ENCODE measurements at places on chromosomes 2 and 18. TPM values are rescaled to one million over a fixed set of nuclear protein-coding genes. Genes with fewer than 3 reads are reported as not detected.

DNA sequence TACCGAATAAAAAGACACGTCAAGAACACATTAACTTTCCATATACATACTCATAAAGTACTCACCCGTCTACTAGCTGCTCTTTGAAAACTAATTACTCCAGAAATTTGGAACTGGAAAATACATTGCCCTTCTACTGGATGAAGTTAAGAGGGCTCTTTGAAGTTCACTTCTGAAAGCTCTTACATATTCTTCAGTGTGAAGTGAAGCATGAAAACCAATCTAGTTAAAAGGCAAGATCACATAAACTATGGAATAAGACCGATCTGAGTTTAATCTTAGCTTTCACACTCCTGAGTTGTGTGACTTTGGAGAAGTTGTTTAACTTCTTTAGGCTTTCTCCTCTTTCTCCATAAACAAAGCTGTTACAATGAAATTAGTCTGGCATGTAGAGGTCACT lies 38.5 kb downstream of the REV1 start:
- peaks cover 5% of the 10 kb centered on the region for H3K36me3 ChIP-seq
- no peaks in the 10 kb centered on the region for H3K27me3 ChIP-seq
- no peak overlapping the region for H3K4me3 ChIP-seq
- H3K27ac ChIP-seq, result no peak overlapping the region
- no peaks in the 10 kb centered on the region for H3K4me1 ChIP-seq
- DNase-seq, result no peak

GRCh38 chr2:31324016-31324633 lies 90.2 kb downstream of the EHD3 start:
- H3K4me3 ChIP-seq, result no peak overlapping the region
- no peak overlapping the region for H3K27ac ChIP-seq
- no peaks in the 10 kb centered on the region for H3K36me3 ChIP-seq
- no peaks in the 10 kb centered on the region for H3K4me1 ChIP-seq

DNA sequence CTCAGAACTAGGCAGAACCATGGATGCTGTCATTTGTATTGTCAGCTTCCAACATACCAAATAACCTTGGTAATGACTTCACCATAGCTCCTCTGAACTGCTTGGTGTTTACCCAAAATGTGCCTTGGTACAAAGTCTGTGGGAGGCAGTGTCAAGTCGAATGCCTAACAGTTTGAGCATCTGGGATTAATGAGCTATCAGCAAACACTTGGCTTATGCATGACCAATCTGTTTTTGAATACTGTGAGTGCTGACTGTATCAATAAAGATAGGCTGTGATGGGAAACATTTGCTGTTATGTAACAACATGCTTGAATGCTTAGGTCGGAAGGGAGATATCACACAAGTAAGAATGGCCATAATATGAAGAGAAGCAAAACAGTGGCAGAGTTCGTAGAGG lies 455.4 kb downstream of the CMPK2 start:
- no peak for DNase-seq
- no peak overlapping the region for H3K4me3 ChIP-seq
- no peaks in the 10 kb centered on the region for H3K4me1 ChIP-seq
- no peaks in the 10 kb centered on the region for H3K36me3 ChIP-seq
- H3K27me3 ChIP-seq, result no peaks in the 10 kb centered on the region

- no peaks in the 10 kb centered on the region for H3K27me3 ChIP-seq
- peaks cover 4% of the 10 kb centered on the region for H3K36me3 ChIP-seq
- H3K4me3 ChIP-seq, result no peak overlapping the region
- no peak overlapping the region for H3K27ac ChIP-seq
- DNase-seq, result no peak
Measured at GRCh38 chr2:105344704-105345345, 7.5 kb downstream of the C2orf49 start.

DNA sequence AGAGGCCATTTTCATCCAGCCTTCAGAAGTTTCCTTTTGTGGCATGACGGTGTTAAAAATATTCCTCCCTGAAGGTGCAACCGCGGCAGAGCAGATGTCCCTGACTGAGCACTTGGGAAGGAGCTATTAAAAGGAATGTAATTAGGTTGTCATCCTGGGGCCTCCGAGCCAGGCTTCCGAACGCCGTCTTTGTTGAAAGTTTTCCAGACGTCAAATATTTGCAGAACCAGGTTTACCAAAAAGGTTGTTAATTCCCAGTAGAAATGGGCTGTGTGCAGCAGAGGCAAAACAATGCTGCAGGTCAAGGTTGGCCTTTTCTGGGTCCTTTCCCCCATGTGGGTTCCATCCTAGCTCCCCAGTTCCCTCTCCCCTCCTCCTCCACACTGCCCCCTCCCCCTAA lies 110.0 kb upstream of the STPG4 start:
- H3K27ac ChIP-seq, result no peak overlapping the region
- no peak for DNase-seq
- H3K4me1 ChIP-seq, result peaks cover 7% of the 10 kb centered on the region
- no peak overlapping the region for H3K4me3 ChIP-seq
- no peaks in the 10 kb centered on the region for H3K27me3 ChIP-seq

Gene SERPINB13
- not detected for total RNA-seq

DNA sequence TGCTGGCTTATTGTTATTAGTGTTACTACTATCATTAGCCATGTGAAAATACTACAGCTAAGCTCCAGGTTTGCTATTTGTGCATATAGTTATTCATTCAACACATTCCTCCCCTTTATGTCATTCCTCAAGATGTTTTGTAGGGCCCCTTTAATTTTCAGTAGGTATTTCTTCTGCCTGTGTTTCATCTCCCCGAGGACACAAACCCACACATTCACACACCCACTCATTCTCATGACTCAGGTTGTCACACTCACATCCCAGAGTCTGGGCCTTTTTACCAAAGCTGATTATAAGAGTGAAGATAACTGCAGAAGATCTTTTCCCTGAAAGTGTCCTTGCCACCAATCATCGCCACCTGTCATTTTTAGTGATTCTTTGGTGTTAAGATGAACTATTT lies 68.6 kb upstream of the SPOPL start:
- no peaks in the 10 kb centered on the region for H3K36me3 ChIP-seq
- H3K27me3 ChIP-seq, result no peaks in the 10 kb centered on the region
- H3K4me1 ChIP-seq, result no peaks in the 10 kb centered on the region
- no peak for DNase-seq

DNA sequence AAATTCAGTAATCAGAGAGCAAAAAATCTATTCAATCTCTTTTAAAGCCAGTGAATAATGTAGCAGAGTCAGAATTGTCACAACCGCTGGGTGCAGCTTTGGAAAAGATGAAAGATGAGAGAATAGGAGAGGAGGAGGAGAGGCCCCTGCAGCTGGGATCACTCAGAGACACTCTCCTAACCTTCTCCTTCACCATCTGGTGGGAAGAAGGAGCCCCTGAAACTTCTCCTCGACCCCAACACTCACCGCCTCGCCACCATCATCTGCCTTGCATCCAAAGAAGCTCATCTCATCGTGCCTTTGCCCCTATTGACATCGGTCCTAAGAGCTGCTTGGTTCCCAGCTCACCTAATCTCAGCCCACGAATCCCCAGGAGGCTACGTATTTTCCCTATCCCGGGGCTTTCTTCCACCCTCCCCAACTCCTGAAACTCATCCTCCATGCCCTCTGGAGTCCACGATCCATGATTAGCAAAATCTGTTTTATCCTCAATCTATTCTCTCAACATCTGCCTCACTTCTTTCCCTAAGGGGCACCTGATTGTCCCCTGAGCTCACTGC lies 58.5 kb downstream of the PKDCC start:
- no peaks in the 10 kb centered on the region for H3K36me3 ChIP-seq
- peak overlapping the region; percentile 62 for H3K27ac ChIP-seq

Gene CIAO1
- 56.0 TPM for total RNA-seq

GRCh38 chr2:99974275-99974674 lies 168.1 kb downstream of the AFF3 start:
- no peak for DNase-seq
- no peak overlapping the region for H3K27ac ChIP-seq
- no peaks in the 10 kb centered on the region for H3K4me1 ChIP-seq

Measured in colonic mucosa (tissue), 4 donors.